ENCODE measurements at places on chromosomes 6 and 20.

DNA sequence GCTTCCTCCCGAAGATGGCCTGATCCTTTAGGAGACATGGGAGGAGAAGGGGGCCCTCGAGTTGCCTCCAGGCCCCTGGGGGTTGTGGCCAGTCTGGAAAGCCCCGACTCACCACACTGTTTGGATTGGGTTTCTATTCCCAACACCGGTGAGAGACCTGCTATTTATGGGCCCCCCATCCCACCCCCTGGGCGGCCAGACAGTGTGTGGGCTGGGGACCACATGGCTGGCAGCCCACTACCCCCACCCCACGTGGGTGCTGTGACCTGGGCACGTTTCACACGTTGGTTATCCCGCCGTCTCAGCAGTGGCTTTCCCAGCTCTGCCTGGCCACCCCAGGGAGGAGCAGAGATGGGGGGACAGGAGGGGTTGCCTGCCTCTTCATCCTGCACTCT is 116.1 kb downstream of the VEGFA start:
- DNase-seq = no peak

GRCh38 chr6:168371981-168372711 is 52.6 kb upstream of the DACT2 start:
- no peak for DNase-seq

GRCh38 chr6:79307321-79308036 is 73.0 kb upstream of the HMGN3 start:
- no peak for DNase-seq

DNA sequence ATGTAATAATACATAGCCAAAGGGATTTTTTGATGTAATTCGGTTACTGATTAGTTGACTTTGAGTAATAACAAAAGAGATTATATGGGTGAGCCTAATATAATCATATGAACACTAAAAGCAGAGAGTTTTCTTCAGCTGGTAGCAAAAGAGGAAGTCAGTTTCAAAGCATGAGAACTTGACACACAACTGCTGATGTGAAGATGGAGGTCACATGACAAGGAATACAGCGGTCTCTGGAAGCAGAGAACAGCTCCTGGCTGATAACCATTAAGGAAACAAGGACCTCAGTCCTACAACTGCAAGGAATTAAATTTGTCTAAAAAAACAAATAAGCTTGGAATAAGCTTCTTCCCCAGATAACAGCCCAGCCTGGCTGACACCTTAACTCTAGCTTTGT is 154.5 kb upstream of the PRND start:
- no peak for DNase-seq

- DNase-seq = no peak
Measured at GRCh38 chr6:15401769-15402250, 155.9 kb downstream of the JARID2 start.

- no peak for DNase-seq
Measured at GRCh38 chr20:49037962-49038387, 8.1 kb upstream of the CSE1L start.

DNA sequence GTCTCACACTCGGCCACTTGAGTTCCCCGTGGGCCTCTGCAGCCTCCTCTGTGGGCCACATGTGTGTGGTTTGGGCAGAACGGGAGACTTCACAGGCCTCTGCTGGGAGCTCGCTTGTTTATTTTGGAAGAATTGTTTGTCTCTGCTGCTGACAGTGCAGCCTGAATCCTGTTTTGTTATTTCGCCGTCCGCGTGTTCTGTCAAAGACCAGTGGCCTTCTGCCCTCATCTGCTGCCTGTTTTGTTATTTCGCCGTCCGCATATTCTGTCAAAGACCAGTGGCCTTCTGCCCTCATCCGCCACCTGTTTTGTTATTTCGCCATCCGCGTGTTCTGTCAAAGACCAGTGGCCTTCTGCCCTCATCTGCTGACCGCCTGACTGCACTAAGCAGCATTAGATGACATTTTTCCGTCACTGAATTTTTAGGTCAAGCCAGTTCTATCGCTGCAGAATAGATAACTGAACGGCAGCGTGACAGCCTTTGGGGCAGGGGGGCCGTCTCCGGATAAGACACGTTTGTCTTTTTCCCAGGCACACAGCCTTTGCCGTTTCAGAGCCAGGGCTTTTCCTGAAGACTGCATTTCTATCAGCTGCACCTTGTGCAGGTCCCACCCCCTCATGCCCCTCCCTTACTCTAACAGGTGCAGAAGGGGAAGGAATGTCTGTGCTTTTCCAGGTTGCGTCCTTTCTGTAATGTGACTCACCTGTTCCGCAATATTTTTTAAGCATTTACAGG is 158.5 kb upstream of the AFDN start:
- no peak for DNase-seq

DNA sequence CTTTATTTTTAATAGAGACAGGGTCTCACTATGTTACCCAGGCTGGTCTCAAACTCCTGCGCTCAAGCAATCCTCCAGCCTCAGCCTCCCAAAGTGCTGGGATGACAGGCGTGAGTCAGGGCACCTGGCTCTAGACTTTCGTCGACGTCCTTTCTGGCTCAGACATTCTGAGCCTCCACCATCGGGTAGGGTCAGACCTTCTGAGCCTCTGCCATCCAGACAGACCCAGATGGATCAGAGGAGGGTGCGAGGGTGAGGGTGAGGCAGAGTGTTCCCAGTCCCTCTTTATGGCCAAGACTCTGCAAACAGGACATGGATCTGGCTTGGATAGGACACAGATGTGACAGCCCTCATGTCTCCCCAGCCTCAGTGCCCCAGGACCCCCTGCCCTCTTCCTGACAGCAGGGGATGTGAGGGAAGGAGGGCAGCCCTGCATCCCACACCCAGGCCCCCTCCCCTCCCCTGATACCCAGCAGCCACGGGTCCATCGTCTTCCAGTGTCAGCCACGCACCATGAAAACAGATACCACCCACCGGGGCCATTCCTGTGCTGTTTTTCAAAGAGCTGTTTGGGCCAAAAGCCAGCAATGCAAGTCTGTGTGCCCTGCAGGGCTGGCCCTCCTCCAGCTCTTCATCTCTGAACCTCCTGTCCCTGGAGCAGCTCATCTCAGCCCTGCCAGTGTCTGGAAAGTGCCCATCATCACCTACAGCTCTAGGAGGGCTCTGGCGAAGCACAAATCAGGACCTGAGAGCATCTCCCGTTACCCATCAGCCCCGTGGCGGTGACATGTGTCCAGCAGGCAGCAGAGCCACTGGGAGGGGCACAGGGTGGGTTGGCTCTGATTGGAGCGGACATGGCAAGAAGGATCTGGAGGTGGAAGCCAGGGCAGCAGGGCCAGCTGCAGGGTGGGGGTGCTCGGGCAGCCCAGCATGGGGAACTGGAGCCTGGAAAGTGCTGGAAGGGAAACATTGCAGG is 208.4 kb downstream of the PREX1 start:
- DNase-seq = no peak

- no peak for DNase-seq
Measured at GRCh38 chr6:34310817-34311216, 62.0 kb upstream of the SMIM29 start.

DNA sequence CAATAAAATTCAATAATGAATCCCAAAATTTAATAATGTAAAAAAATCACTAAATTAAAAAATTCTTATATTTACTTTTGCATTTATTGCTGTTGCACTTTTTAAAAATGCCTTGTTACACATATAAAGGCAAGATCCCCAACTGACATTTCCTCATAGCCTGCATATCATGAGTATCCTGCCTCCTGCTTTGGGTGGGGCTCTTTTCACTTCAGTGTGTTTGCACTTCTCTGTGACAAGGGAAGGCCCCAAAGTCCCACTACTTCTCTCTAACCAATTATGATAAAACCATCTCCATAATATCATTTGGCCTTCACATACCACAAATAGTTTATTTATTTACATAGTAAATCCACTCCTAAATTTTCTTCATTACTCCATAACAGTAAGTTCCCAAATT is 446.1 kb upstream of the MARCKS start:
- no peak for DNase-seq

GRCh38 chr20:49630396-49630951 is 62.5 kb upstream of the PTGIS start:
- no peak for DNase-seq

DNA sequence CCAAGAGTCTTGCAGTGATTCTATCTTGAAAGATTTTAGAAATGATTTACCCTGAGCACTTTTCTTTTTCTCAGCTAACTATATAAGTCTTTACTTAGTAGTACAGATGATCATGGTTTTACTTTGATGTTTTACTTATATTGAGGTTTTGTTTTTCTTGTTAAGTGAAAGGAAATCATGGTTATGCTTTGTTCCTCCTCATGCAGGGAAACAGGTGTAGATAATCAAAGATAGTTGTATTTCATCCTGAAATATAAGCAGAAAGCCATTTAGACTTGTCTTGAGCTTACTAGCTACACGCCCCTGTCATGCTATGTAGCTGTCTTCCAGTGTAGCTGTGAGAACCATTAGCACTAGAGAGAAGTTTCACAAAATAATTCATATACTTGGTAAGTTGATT is 113.9 kb downstream of the HIVEP1 start:
- DNase-seq = no peak

GRCh38 chr6:12173661-12174060 is 116.5 kb upstream of the EDN1 start:
- no peak for DNase-seq

- no peak for DNase-seq
Measured at GRCh38 chr6:105753620-105754211, 332.4 kb upstream of the PRDM1 start.

GRCh38 chr6:150702675-150703074 is 103.0 kb downstream of the PLEKHG1 start:
- DNase-seq = no peak

DNA sequence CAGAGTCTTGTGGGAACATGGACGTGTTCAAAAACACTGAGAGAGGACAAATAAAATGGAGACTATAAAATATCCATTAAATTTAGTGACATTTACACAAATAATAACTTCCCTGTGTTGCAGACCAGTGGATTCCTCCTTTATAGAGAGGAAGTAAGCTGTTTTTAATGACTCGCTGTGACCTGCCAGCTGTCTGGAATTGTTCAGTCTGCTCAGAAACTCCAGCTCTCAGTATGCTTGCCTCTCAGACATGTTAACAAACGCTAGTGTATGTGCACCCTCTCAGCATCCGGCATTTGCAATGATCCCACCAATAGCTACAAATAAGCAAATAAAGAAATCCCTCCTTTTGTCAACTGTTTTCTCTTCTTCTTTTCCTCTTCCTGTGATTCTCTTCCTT is 158.0 kb upstream of the TCF21 start:
- no peak for DNase-seq

- no peak for DNase-seq
Measured at GRCh38 chr20:6057691-6058090, 3.8 kb upstream of the LRRN4 start.

DNA sequence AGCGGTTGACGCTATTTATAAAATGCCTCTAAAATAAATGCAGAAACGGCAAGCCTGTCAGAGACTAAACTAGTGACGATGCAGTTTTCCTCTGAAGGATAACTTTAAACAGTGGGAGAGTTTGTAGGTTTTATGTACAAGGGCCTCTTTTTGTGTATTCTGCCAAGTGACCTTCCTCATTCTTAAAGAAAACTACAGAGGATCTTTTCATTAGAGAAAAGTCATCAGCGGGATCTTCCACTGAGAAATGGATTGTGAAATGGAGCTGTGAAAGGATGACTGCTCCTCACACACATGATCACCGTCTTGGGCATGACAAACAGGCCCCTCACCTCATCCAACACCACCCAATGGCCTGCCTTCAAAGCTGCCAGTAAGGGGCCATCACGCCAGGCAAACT is 89.0 kb upstream of the LYRM2 start:
- no peak for DNase-seq
